Hematopoietic multipotent progenitor cell treated with erythropoietin and hydrocortisone succinate and interleukin-3 and kit ligand, for 8 days (in vitro differentiated cells): ENCODE measurements at places on chromosomes 7 and 10.

DNA sequence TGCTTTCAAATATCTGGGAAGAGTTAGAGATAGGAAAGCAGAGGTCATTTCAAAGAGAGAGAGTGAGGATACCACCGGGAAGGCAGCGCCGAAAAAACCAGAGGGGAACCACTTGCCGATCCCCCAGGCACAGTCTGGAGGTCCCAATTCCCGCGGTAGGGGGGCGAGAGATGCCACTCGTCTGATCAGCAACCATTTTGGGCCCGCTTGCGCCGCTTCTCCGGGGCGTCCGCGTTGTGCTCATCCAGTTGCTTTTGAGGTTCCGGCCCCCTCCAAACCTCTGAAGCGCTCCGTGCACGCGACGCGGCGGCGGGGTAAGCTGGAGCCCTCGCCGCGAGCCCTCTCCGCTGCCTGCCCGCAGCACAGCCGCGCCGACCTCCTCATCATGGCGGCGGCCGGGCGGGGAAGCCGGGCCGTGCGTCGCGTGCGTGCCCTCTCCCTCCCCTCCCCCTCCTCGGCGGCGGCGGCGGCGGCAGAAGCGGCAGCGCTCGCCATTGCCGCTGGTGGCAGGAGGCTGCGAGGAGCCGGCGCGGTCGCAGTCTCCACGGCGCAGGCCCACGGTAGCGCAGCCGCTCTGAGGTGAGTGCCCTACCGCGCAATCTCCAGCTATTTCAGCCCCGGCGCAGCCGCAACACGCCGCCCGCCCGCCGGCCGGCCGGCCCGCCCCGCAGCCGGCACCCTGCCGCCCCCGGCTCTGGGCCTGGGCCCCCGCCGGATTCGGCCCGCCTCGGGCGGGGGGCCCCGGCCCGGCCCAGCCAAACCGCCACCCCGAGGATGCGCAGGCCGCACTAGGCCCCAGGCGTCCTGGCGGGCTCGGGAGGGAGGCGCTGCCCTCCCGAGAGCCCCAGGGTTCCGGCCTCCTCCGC, at the start of gene NRF1:
TSS of gene NRF1 (plus strand) at position 475 of the 866 bp plus-strand sequence. CDS start 45,632 bp downstream, outside the sequence.
- peak; percentile 82 for DNase-seq

GRCh38 chr10:53079283-53079682, 306.7 kb upstream of the MBL2 start:
- no peak for DNase-seq

GRCh38 chr7:13021566-13022300, 334.3 kb downstream of the ARL4A start:
- DNase-seq = no peak

GRCh38 chr7:22821702-22822485, 755 bp downstream of the TOMM7 start:
- peak; percentile 46 for DNase-seq

DNA sequence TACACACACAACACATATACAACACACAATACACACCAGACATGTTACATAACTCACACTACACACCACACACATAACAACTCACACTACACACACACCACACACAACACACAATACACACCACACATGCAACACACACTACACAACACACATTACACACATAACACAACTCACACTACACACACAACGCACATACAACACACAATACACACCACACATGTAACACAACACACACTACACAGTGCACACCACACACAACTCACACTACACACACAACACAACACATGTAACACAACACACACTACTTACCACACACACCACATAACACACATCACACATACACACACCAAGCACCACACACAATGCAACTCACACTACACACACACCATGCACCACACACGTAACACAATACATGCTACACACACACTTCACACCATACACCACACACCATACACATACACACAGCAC, 166.5 kb downstream of the KCNMA1 start:
- DNase-seq = no peak

GRCh38 chr7:18521945-18522566, 26.5 kb downstream of the HDAC9 start:
- no peak for DNase-seq

GRCh38 chr10:26557641-26558014, 119.5 kb downstream of the APBB1IP start:
- no peak for DNase-seq

DNA sequence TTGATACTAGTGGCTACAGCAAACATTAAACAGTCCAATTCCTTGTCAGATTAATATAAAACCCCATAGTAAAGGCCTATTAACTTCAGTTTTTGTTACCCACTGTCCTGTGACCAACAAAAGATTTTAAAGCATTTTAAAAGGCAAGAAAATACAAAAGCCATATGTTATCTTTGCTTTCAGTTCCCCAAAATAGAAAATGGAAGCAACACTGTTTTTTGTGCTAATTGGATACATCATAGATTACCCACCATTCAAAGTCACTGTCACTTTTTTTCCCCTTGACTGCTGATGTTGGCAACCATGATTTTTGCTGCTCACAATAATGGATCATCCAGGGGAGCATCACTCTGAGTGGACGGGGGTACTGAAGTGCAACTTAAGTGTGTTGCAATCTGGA, 52.4 kb upstream of the TMEM140 start:
- DNase-seq = no peak

GRCh38 chr10:103225939-103226338, 19.7 kb upstream of the RPEL1 start:
- no peak for DNase-seq

- DNase-seq = peak; percentile 6
These were observed 124.8 kb downstream of the PPP1R17 start for GRCh38 chr7:31811650-31812461.

DNA sequence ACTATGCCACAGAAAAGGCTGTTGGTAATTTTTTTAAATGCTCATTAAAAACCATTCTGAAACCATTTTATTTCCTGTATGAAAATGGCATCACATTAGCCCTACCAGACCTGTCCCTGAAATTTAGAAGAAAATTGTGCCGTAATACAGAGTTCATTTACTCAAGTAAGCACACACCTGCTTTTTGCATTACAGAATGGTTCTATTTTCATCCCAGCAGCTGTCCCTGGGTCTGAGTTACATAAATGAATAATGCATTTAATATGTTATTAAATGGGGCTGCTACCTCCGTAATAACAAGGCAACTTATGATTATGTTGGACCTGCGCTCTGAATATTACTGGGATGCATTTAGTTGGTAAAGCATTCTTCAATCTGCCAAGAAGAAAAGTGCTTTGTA, 508.9 kb downstream of the SORCS1 start:
- DNase-seq = no peak

DNA sequence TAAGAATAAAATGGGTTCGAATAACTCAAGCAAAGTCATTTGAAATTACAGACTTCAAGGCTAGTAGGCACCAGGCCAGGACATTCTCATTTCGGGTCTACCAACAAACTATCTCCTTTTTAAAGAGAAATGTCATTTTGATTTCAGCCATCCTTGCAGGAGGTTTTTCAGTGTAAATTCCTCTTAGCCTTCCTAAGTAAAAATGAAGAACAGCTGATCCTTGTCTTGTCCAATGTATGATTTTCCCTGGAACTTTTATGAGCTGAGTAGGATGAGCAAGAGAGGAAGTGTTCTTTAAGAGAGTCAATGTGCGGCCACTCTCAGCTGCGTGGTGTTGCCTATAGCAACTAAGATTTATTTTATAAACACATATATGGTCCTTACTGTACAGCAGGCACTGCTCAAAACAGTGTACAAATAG, 110.1 kb downstream of the PLCE1 start:
- DNase-seq = no peak

- DNase-seq = no peak
These were observed 26.6 kb upstream of the LMTK2 start for GRCh38 chr7:98079891-98080648.

DNA sequence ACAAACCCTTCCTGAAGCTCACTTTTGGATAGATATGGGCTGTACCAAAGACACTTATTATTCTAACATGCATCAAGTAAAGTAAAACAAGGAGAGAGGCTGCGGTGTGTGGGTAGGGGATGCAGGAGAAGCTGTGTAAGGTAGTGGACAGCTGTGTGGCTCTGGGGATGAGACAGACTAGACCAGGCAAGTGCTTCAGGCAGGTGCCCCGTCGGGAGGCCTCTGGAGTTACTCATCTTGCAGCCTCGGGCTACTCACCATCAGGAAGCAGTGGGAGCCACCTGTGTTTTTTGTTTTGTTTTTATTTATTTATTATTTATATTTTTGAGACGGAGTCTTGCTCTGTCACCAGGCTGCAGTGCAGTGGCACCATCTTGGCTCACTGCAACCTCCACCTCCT, 49.3 kb upstream of the NCAPG2 start:
- DNase-seq = no peak

GRCh38 chr10:31864834-31865518, 63.7 kb downstream of the ARHGAP12 start:
- DNase-seq = no peak

DNA sequence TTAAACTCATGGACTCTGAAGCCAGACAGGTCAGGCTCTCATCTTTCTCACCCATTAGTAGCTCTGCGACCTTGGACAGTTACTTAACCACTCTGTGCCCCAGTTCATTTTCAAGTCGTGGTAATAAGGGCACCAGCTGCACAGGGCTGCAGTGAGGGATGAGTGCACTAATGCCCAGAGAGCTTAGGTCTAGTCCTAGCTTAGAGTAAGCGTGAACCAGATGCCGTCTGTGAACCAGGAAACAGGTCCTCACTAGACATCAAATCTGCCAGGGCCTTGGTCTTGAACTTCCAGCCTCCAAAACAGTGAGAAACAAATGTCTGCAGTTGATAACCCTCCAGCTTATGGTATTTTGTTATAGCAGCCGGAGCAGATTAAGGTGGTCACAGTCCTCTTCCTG, 222.4 kb upstream of the PFKP start:
- DNase-seq = no peak

GRCh38 chr10:8379906-8380832, 325.7 kb downstream of the GATA3 start:
- DNase-seq = no peak

- DNase-seq = no peak
These were observed 234.0 kb downstream of the ZMYND11 start for GRCh38 chr10:369221-369683.

DNA sequence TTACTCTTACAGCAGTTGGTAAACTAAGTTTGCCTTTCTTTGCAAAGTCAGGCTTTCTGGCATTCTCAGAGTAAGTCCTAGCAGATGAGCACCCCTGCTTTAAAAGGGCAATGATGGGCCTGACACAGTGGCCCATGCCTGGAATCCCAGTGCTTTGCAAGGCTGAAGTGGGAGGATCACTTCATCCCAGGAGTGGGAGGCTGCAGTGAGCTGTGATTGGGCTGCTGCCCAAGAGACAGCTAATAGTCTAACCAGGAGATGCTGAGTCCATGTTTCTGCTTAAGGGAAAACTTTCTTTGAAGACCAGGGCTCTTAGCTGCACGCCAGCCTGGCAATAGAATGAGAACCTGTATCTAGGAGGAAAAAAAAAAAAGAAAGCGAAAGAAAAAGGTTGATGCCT, 100.2 kb upstream of the MPP7 start:
- DNase-seq = no peak

- DNase-seq = no peak
These were observed 60.8 kb downstream of the CRTAC1 start for GRCh38 chr10:97969538-97970079.

- DNase-seq = no peak
These were observed 90.2 kb upstream of the NUPR2 start for GRCh38 chr7:56206420-56206819.

DNA sequence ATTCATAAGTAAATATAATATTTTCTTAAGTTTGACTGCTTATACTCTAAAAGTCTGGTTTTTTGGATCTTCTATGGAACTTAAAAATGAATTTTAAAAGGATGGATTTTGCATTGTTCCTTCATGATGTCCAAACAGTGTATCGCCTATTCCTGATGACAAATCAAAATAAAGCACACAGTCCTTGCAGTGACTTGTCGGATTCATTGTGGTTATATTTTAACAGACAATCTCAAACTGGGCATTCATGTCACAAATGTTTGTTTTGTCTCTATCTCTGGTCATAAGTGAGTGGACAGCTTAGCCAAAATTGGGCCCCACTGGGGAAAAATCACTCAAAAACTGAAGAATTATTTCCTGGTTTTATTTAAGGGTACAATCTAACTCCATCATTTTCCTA, 74.8 kb downstream of the LMBR1 start:
- DNase-seq = no peak

- DNase-seq = no peak
These were observed 3.8 kb upstream of the ALDH18A1 start for GRCh38 chr10:95660283-95660682.

GRCh38 chr7:136530831-136531230, 337.6 kb upstream of the CHRM2 start:
- DNase-seq = no peak

GRCh38 chr7:17535776-17536175, 237.3 kb downstream of the AHR start:
- no peak for DNase-seq

GRCh38 chr7:142866361-142867096, 11.7 kb downstream of the EPHB6 start:
- peak; percentile 44 for DNase-seq

GRCh38 chr10:3886191-3886590, 101.2 kb upstream of the KLF6 start:
- DNase-seq = no peak

DNA sequence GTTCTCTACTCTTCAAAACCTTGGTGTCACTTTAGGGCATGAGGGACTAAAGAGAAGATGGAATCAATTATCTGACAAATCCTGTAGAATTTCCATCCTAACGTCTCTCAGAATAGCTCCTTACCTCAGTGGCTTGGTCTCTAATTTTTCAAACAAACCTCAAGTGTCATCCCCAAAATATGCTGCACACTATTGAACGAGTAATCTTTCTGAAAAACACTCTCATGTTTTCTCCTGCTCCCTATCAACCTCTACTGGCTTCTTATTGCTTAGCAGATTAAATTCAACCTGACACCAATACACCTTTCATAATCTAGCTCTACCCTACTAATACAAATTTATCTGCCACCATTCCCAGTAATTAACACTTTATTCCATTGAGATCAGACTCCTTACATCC, 8.5 kb downstream of the CNOT4 start:
- peak; percentile 33 for DNase-seq

GRCh38 chr7:127768241-127768640, 116.2 kb downstream of the SND1 start:
- no peak for DNase-seq

DNA sequence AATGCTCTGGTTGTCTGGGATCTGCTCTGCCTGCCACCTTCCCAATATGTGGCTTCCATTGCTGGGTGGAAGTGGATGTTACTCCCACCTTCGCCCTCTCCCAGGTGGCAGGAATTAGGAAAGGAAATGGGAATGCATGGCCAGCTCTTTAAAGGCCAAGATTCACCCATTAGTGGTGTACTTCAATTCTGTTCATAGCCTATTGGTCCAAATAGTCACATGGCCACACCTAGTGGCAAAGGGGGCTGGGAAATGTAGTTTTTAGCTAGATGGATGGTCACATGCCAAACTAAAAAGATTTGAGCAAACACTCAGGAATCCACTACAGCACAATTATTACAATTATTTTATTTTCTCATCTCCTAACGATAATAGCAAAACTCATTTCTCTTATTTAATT, 135.1 kb downstream of the NPY start:
- DNase-seq = peak; percentile 19

DNA sequence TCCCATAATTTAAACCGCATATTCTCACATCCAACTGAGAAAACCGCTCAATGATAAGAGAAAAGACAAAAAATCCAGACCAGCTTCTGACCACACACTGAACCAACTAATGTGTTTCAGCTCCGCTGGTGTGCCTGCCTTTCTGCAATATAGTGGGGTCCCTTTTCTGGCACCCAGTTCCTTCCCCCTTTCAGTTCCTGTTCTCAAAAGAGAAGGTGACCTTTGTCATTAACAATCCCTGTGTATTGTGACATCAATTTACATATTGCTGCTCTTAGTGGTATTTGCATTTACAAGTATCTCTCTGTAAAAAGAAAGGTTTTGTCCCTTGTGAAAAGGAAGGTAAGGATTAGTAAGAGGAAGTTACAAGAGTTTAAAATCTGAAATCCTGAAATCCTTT, 1.4 kb downstream of the PPP1R17 start:
- DNase-seq = no peak
